ENCODE measurements at places on chromosomes 2 and 18. TPM values are rescaled to one million over a fixed set of nuclear protein-coding genes. Genes with fewer than 3 reads are reported as not detected.

DNA sequence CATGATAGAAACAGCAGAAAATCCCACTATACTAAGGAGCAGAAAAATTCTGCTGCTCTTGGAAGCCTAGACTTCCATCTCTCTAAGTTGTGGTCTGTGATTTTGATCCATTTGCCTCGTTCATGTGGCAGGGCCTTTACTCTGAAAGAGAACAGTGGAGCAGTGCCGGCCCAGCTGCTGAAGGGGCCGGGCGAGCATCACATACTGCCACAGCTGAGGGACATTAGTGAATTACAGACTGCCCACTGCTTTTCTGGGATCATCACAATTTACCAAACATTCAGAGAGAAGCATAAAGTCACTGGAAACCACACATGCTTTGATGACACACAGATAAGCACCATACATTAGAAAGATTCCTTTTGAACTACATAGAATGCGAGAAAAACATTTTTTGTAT lies 217.0 kb upstream of the BOD1L2 start:
- no peak overlapping the region for H3K4me3 ChIP-seq
- no peaks in the 10 kb centered on the region for H3K4me1 ChIP-seq
- H3K36me3 ChIP-seq: no peaks in the 10 kb centered on the region

GRCh38 chr2:38727661-38728060 lies 23.5 kb downstream of the SRSF7 start:
- H3K27me3 ChIP-seq: no peaks in the 10 kb centered on the region
- H3K36me3 ChIP-seq: no peaks in the 10 kb centered on the region
- no peak overlapping the region for H3K27ac ChIP-seq
- no peaks in the 10 kb centered on the region for H3K4me1 ChIP-seq

DNA sequence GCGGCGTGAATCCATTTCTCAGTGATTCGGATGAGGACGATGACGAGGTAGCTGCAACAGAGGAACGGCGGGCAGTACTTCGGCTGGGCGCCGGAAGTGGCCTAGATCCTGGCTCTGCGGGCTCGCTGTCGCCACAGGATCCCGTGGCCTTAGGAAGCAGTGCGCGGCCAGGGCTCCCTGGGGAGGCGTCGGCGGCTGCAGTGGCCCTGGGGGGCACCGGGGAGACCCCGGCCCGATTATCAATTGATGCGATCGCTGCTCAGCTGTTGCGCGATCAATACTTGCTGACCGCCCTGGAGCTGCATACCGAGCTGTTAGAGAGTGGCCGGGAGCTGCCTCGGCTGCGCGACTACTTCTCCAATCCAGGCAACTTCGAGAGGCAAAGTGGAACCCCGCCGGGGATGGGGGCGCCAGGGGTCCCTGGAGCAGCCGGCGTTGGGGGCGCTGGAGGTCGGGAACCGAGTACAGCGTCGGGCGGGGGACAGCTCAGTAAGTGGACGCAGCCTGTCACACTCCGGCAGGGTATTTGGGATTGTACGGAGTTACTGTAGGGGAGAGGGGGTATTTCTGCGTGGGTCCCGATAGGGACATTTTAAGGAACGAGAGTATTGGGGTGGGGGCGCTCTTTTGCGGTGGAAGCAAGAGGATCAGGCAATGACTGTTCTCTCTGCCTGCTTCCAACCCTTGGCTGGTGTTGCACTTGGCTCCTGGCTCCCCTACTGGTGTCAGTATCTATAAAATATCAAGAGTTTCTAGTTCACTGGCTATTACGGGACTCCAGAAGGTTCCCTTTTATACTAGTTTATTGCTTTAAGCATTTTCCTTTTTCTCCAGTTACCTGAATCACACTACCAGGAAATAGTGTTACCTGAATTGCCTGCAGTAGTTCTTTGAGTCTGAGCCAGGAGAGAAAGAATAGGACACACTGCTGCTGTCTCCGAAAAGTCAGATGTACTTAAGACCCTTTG lies 772 bp downstream of the RELCH start:
- H3K4me3 ChIP-seq: peak overlapping the region; percentile 95
- no peak for DNase-seq
- H3K4me1 ChIP-seq: peaks cover 11% of the 10 kb centered on the region
- H3K36me3 ChIP-seq: peaks cover 10% of the 10 kb centered on the region
- H3K27ac ChIP-seq: peak overlapping the region; percentile 51

- DNase-seq: no peak
- no peaks in the 10 kb centered on the region for H3K4me1 ChIP-seq
- no peaks in the 10 kb centered on the region for H3K27me3 ChIP-seq
- H3K27ac ChIP-seq: no peak overlapping the region
Measured at GRCh38 chr2:51013079-51013932, 18.6 kb downstream of the NRXN1 start.

DNA sequence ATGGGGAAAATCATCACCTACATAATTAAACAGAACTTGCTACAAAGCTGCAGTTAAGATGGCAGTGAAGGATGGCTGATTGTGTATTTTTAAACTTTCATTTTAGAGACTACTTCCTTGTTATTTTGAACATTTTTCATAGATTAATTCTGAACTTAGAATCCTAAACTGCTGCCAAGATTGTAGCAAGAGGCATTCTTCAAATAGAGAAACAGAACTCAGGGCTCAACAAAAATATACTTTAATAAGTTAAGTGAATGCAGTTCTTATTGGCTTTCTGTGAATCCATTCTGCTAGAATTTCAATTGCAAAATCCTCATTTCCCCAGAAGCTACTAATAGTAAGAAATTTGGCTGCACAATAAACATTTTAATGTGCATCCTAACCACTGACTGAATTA lies 160.3 kb downstream of the L3MBTL4 start:
- no peaks in the 10 kb centered on the region for H3K4me1 ChIP-seq
- no peaks in the 10 kb centered on the region for H3K27me3 ChIP-seq
- H3K27ac ChIP-seq: no peak overlapping the region
- no peaks in the 10 kb centered on the region for H3K36me3 ChIP-seq
- DNase-seq: no peak

- no peak overlapping the region for H3K4me3 ChIP-seq
- no peaks in the 10 kb centered on the region for H3K27me3 ChIP-seq
- H3K36me3 ChIP-seq: no peaks in the 10 kb centered on the region
Measured at GRCh38 chr18:58005011-58005410, 39.0 kb upstream of the NEDD4L start.

DNA sequence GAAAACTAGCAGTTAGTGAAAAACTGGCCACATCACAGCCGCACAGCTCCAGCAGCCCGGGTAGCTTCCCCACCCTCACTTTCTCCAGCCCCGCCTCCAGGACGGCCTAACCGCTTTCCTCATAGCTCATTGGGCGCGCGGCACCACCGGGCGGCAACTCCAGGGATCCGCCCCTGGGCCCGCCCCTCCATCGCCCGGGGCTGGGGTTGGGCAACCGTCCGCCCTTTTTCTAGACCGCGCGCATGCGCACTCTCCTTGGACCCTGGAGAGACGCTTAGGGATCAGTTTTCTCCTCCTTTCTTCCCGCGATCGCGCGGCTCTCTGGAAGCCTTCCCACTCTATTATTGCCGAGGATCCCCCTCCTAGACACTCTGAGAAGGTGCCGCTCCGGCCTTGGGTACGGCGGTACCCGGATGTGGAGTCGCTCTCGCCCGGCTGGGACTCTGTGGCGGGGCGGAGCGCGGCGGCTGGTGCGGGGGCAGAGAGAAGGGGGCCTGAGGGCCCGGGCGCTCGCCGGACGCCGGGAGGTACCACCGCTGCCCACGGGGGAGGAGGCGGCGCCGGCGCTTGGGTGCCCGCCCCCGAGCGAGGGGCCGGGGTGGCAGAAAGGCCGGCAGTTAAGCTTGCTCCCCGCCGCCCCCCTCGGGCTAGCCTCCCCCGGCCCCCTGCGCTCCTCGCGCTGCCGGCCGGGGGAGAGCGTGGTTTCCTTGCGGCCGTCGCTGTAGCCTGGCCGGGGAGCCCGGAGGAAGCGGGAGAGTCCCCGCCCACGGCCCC lies at the start of gene MIB1:
Gene MIB1, plus strand, starts transcription at position 255 of the 774 bp plus-strand sequence. CDS start 792 bp downstream, outside the sequence.
- H3K36me3 ChIP-seq: peaks cover 11% of the 10 kb centered on the region
- DNase-seq: peak; percentile 98
- H3K27me3 ChIP-seq: no peaks in the 10 kb centered on the region

- peak overlapping the region; percentile 84 for H3K27ac ChIP-seq
- peaks cover 42% of the 10 kb centered on the region for H3K4me1 ChIP-seq
- no peaks in the 10 kb centered on the region for H3K36me3 ChIP-seq
- no peaks in the 10 kb centered on the region for H3K27me3 ChIP-seq
Measured at GRCh38 chr2:99880148-99880963, 262.0 kb downstream of the AFF3 start.

DNA sequence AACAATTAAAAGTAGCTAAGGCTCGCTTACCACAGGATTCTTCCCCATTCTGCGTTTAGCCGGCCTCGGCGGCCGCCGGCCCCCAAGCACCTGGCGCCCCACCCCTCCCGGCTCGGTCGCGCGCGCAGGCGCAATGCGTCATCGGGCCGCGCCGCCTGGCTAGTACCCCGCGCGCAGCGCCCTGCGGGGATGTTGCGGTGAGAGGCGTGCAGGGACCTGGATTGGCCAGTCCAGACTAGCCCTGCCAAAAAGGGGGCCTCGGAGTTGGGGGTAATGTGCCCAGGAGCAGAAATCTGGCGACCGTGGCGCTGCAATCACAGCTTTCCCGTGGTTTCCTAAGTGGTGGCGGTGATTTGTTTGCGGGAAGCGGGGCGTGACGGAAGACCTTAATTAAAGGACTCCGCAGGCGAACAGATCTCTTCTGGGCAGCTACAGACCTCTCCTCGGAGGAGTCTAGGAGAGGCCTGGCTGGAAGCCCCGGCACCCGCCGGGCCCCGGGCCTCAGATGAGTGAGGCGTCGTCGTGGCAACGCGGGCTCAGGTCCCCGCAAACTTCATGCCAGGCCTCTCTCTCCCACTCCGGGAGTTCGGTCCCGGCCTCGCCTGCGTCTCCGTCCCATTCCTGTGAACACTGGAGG lies 606 bp downstream of the TMEM237 start:
- H3K27ac ChIP-seq: peak overlapping the region; percentile 82
- peak overlapping the region; percentile 76 for H3K4me3 ChIP-seq
- no peaks in the 10 kb centered on the region for H3K27me3 ChIP-seq
- peaks cover 13% of the 10 kb centered on the region for H3K4me1 ChIP-seq

GRCh38 chr2:104944495-104944894 lies 90.6 kb downstream of the POU3F3 start:
- no peak overlapping the region for H3K4me3 ChIP-seq
- H3K27me3 ChIP-seq: peaks cover 8% of the 10 kb centered on the region
- DNase-seq: no peak
- H3K27ac ChIP-seq: no peak overlapping the region

DNA sequence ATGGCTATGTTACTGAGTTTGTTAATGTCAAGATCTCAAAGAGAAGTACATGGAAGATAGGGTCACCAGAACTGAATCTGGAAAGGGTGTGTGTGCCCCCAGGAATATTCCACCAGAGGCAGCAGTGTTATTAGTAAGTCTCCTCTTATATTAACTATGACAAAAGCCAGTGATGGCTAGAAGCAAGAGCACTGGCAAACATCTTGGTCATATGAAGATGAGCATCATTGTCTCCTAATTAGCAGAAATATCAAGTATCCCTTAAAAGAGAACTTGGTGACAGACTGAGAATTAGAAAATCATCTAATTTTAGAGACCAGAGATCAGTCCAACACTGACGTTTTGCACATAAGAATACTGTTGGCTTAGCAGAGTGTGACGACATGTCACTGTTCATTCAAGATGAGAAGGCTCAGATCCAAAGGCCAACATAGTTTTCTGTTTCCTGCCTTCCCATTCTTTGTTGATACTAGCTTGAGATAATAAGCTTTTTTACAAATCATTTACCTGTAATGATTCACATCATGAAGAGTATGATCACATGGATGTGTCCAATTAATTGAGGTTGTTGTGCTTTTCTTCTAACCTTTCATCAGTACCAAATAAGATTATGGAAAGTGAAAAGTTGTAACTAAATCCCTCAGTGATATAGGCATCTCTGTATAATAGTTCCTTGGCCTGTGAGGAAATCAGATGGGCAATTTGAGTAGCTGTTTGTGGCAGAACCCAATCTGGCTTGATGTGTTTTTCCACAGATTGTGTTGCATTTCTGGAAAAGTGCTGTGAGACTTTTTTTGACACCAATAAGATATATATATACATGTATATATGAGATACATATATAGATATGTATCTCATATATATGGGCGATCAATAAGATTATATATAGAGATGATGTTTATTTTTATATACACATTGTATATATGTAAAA lies 44.5 kb downstream of the MAPRE2 start:
- peaks cover 23% of the 10 kb centered on the region for H3K4me1 ChIP-seq
- no peaks in the 10 kb centered on the region for H3K27me3 ChIP-seq
- DNase-seq: no peak
- H3K27ac ChIP-seq: no peak overlapping the region
- no peak overlapping the region for H3K4me3 ChIP-seq

GRCh38 chr2:151241224-151241623 lies 20.4 kb downstream of the RBM43 start:
- no peak overlapping the region for H3K27ac ChIP-seq
- no peaks in the 10 kb centered on the region for H3K4me1 ChIP-seq
- no peak for DNase-seq
- H3K36me3 ChIP-seq: no peaks in the 10 kb centered on the region
- H3K27me3 ChIP-seq: no peaks in the 10 kb centered on the region

GRCh38 chr18:74994502-74995418 lies 214.2 kb downstream of the PTGR3 start:
- no peaks in the 10 kb centered on the region for H3K27me3 ChIP-seq
- no peak for DNase-seq
- H3K4me3 ChIP-seq: no peak overlapping the region
- H3K27ac ChIP-seq: no peak overlapping the region

DNA sequence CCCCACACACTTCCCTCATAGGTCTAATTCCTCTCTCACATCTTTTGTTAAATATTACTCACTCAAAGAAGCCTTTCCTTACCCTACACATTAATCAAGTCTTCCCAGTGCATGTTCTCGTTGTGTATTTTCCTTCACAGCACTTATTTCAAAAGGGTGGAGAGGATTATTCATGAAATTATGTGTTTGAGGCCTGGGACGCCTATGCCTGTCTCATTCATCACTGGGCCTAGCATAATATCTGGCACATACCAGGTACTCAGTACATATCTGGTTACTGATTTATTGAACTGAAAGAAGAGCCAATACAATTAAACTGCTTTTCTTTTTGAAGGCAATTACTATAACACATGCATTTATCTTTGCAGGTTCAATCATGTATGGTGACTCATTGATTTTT lies 15.1 kb upstream of the MALL start:
- DNase-seq: no peak
- H3K27ac ChIP-seq: no peak overlapping the region
- H3K4me1 ChIP-seq: no peaks in the 10 kb centered on the region
- no peaks in the 10 kb centered on the region for H3K27me3 ChIP-seq

- H3K36me3 ChIP-seq: no peaks in the 10 kb centered on the region
- H3K27me3 ChIP-seq: no peaks in the 10 kb centered on the region
- H3K4me3 ChIP-seq: no peak overlapping the region
- no peak for DNase-seq
- H3K4me1 ChIP-seq: peaks cover 24% of the 10 kb centered on the region
- no peak overlapping the region for H3K27ac ChIP-seq
Measured at GRCh38 chr2:74831693-74832530, 2.0 kb upstream of the HK2 start.

Gene TUBA4B
- total RNA-seq: not detected

Gene AFF3
- 0.18 TPM for total RNA-seq

Gene SCG2
- 5.0 TPM for total RNA-seq

Gene CCBE1
- total RNA-seq: 5.1 TPM

Gene RBKS
- not detected for total RNA-seq

Gene C2orf80
- not detected for total RNA-seq

Gene NCK2
- 30.8 TPM for total RNA-seq

Gene IKZF2
- 2.1 TPM for total RNA-seq
